H9 (cell line): ENCODE measurements at places on chromosomes 16 and 17.

- DNase-seq: no peak
Measured at GRCh38 chr17:74012465-74012864, 191.0 kb upstream of the RPL38 start.

- no peak for DNase-seq
Measured at GRCh38 chr16:1691276-1691675, 13.2 kb downstream of the JPT2 start.

GRCh38 chr16:25155553-25156460 lies 44.3 kb downstream of the LCMT1 start:
- no peak for DNase-seq

- DNase-seq: peak; percentile 85
Measured at GRCh38 chr17:1058423-1059130, 61.6 kb downstream of the TIMM22 start.

GRCh38 chr16:76705892-76706291 lies 428.7 kb downstream of the CNTNAP4 start:
- no peak for DNase-seq

- DNase-seq: peak; percentile 60
Measured at GRCh38 chr16:85491058-85491771, 121.9 kb upstream of the GSE1 start.

GRCh38 chr17:81323083-81323369 lies 27.9 kb upstream of the SLC38A10 start:
- no peak for DNase-seq

GRCh38 chr16:78177987-78178386 lies 78.5 kb downstream of the WWOX start:
- no peak for DNase-seq

- no peak for DNase-seq
Measured at GRCh38 chr17:78526231-78527025, 50.8 kb downstream of the DNAH17 start.

GRCh38 chr17:59299400-59300092 lies 31.9 kb upstream of the YPEL2 start:
- DNase-seq: no peak

GRCh38 chr17:80653856-80654255 lies 109.2 kb downstream of the RPTOR start:
- DNase-seq: no peak

GRCh38 chr16:29112755-29113347 lies 128.0 kb downstream of the LAT start:
- DNase-seq: no peak

GRCh38 chr17:2681650-2682049 lies 29.9 kb downstream of the CLUH start:
- DNase-seq: no peak

DNA sequence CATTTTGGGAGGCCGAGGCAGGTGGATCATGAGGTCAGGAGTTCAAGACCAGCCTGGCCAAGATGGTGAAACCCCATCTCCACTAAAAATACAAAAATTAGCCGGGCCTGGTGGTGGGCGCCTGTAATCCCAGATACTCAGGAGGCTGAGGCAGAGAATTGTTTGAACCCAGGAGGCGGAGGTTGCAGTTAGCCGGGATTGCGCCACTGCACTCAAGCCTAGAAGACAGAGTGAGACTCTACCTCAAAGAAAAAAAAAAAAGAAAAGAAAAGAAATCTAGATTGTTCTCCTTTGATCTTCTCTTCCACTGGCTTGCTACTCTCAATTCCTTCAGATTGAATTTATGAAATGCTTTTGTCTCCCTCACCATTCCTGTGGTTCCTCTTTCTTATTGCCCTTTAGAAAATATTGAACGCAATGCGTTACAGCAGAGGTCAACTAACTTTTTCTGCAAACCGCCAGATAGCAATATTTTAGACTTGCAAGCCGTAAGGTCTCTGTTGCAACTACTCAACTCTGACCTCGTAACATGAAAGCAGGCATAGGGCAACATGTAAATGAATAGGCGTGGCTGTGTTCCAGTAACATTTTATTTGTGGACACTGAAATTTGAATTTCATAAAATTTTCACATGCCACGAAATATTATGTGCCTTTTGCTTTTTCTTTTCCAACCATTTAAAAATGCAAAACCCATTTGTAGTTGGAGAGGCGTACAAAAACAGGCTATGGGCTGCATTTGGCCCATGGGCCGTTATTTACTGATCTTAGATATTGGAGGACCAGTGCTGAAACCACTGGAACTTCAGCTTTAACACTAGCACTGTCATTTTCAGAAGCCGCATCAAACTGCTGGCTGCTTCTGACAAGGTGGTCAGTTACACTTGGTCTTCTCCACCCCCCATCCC lies 24.8 kb downstream of the PITPNC1 start:
- DNase-seq: no peak

- DNase-seq: no peak
Measured at GRCh38 chr16:72635104-72635503, 412.8 kb downstream of the ZFHX3 start.

DNA sequence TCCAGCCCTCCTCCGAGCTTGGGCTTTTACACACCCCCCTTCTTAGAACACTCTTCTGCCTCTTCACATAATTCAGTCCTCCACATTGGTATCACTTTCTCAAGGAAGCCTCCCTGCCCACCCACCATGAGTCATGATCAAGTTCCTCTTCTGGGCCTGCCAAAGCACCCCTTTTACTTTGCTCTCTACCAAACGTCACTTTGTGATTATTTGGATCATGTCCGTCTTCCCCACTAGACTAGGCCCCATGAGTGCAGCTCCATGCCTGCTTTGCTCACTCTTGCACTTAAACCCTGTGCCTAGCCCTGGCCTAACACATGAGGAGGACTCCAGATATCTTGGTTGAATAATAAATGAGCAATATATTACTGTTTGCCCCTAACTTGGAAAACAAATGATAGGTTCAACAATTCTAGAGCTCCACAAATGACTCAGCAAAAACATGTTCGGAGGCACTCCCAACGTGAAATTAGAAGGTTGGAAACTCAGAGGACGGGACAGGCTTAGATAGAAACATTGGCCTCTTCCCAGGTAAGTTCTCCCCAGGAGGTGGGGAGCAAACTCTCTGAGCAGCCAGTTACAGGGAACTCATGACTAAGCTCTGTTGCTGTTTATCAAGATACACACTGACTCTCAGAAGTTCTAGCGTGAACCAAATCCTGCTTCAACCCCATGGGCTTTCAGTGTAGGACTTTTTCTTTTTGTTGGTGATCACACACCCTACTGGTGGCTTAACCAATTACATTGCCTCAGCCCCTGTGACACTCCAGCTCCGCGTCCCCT lies 28.3 kb downstream of the G6PC1 start:
- peak; percentile 75 for DNase-seq

GRCh38 chr16:75121949-75122568 lies 5.5 kb upstream of the LDHD start:
- peak; percentile 44 for DNase-seq

- DNase-seq: no peak
Measured at GRCh38 chr17:6365200-6365943, 69.5 kb downstream of the AIPL1 start.

DNA sequence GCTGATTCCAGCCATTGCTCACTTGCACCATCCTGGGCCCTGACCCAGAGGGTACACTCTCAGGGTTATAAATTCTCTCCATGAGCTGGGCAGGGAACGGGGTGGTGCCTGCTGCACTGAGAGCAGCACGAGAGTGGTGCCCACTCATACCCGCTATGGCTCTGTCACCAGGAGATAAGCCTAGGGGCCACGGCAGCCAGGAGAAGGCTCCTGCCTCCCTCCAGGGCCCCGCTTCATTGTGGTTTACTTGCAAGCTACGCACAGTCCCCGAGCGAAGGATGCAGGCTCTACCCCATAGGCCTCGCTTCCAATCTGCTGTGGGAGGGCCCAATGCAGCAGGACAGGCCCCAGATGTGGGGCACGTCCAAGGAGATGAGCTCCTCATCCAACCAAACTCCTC lies 48.5 kb downstream of the VAC14 start:
- no peak for DNase-seq

- DNase-seq: no peak
Measured at GRCh38 chr16:27901956-27902355, 161.6 kb downstream of the GSG1L start.

- DNase-seq: no peak
Measured at GRCh38 chr16:51244887-51245657, 94.0 kb upstream of the SALL1 start.

DNA sequence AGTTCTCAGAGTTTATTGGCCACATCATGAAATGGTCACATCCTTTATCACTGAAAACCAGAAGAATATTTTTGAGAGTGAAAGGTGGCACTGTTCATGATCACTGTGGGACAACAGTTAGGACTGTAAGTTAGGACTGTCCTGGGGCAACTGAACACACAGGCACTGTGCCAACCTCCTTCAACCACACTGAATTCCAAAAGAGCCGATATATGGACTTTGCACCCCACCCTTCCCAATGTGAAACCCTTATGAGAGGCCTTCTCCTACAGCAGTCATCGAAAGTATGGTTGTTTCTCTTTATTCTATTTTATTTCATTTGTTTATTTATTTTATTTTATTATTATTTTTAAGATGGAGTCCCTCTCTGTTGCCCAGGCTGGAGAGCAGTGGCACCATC lies 353.5 kb downstream of the TOX3 start:
- no peak for DNase-seq

- no peak for DNase-seq
Measured at GRCh38 chr16:8751481-8752311, 45.7 kb downstream of the TMEM186 start.

- no peak for DNase-seq
Measured at GRCh38 chr17:68955181-68955841, at the start of gene ABCA8. Gene ABCA8 (minus strand): TSS chr17:68955392. CDS start chr17:68942034, 13,358 bp downstream.

GRCh38 chr17:47978324-47978723 lies 7.4 kb downstream of the CDK5RAP3 start:
- DNase-seq: peak; percentile 87

DNA sequence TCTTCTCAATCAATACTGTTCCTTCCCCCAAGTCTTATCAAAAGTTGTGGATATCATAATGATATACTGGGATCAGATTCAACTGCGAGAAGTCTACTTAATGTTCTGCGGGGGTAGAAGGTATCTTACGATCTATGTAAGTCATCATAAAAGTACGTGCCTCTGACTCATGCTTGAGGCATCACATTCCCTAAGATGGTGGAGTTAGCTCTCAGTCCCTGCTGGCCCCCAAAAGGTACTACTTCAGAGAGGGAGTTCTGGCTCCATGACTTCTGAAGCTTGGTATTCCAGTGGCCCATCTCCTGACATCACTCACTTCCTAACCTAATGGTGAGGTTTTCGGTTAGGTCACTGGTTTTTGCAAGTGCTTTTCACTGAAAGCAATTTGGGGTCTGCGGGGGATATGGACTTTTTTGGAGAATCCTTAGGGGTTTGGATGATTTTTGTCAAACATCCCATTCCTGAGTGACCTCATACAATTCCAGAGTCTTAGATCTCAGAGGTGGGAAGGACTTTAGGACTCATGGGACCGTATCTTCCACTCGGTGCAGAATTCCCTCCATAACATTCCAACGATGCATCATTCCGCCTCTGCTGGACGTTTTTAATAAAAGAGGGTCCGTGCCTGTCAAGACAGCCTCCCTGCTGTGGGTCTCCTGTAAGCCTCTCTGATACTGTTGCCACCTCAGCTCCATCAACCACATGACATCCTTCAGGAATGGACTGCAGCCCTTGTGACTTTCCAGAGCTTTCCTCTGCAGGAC lies 74.3 kb downstream of the DYNLRB2 start:
- DNase-seq: no peak

DNA sequence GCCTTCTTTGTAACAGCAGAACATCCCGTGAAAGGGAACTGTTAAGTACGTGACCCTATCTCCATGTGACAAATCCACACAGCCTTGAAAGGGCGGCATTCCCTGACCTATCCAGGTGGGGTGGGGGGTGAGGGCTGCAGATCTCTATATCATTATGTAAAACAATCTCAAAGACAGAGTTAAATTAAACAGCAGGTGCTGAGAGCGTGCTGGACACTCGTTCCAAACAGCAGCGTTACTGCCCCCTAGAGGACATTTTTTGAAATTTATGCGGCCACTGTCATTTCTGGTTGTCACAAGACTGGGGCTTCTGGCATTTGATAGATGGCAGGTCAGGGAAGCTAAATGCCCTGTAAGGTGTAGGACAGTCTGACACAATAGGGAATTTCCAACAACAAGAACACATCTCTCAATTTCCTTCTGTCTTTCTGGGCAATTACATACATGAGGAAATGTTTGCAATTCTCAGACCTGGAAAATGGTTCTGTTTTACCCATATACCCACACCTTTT lies 6.7 kb upstream of the SLC25A39 start:
- peak; percentile 85 for DNase-seq

GRCh38 chr16:80468029-80468428 lies 72.8 kb upstream of the DYNLRB2 start:
- no peak for DNase-seq

DNA sequence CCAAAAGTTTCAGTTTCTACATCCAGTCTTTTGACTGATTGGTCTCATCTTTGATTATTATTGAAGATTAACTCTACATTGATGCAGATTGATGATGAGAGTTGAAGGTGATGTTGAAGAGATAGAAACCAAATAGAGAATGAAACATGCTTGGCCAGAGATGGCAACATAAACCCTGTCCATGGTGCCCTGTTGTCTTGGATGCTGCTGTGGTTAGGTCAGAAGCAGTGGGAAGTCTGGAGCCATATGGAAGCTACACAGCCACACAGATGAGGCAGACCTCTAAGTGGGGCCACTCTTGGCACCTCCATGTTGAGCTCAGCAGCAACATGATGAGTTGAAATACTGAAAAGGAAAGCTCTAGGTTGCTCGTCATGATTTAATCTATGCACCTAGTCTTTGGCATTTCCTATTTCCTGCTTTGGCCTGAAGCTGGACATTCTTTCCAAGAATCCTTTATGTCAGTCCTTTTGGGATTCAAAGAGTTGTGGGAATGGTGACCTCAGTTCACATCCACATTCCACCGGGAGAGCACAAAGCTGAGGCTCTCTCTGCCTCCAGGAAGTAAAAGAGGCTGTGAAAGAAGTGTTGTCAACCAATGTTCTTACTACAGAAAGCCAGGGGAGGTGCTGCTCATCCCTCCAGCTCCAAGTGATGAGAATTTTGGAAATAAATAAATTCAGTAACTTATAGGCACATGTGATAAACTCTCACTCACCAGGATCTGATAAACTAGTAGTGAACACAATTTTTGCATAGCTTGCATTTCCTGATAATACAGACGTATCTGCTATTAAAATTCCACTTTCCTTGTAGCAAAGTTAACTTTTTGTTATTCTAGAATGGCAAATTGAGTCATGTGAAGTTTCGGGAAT lies 127.7 kb upstream of the MAF start:
- DNase-seq: no peak

DNA sequence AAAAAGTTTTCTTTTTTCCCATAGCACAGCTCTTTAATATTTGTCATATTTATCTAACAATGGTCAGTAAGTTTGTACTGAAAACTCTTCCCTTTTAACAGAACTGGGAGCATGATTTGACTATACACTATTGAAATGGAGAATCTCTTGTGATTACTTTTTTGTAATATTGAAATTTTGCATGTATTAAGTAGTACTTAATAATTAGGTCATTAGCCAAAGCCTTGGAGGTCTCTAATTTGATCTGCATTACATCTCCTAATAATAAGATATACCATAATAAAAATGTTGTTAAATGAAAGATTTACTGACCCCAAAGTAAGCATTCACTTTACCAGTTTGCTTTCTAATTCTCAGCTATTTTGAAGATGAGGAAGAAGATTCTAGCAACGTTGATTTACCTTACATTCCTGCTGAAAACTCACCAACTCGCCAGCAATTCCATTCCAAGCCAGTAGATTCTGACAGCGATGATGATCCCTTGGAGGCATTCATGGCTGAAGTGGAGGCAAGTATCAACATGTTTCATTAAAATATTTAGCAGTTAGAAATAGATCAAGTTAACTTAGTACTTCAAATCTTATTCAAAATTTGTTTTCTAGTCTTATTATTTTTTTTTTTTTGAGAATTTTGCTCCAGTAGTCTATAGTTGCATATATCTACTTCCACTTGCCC lies 18.2 kb downstream of the DDX42 start:
- no peak for DNase-seq
